ENCODE measurements at places on chromosomes 13 and 19.

DNA sequence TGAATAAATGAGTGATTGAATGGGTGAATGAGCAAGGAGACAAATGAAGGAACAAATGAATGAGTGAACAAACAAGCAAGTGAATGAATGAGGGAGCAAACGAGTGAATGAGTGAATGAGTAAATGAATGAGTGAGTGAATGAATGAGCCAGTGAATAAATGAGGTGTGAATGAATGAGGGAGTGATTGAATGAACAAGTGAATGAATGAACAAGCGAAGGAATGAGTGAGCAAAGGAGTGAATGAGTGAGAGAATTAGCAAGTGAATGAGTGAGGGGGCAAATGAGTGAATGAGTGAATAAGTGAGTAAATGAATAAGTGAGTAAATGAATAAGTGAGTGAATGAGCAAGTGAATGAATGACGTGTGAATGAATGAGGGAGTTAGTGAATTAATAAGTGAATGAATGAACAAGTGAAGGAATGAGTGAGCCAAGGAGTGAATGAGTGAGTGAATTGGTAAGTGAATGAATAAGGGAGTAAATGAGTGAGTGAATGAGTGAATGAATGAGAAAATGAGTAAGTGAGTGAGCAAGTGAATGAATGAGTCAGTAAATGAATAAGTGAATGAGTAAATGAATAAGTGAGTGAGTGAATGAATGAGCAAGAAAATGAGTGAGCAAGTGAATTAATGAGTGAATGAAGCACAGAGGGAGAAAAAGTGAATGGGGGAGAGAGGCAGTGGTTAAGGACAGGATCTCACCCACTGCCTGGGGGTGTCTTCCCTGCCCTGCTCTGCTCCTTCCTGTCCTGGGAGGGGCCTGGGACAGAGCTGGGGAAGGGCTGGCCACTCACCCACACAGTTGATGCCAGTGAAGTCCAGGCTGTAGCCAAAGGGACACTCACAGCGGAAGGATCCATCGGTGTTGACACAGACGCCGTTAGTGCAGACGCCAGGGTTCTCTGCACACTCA is 36.4 kb downstream of the CCL25 start:
- DNase-seq = no peak

GRCh38 chr19:31625056-31625455 is 275.8 kb upstream of the TSHZ3 start:
- no peak for DNase-seq

DNA sequence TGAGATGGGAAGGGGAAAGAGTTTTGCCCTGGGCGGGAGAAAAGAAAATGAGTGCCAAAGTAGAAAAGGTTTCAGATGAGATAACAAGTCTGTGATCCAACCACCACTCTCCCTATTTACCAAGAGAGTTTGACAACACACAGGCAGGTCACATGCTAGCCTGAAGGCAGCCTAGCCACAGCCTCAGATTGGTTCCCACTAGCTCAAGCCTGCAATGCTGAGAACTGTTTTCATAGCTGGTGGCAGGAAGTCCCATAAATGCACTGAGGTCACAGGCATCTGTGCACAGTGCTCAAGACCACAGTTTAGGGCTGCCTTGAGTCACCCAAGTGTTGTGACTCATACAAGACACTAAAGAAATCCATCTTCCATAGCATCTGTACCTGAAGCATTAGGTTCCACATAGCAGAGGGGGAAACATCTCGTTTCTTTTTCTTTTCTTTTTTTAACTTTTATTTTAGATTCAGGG is 18.5 kb upstream of the POP4 start:
- DNase-seq = peak; percentile 44

- DNase-seq = no peak
These were observed 801.1 kb downstream of the SLITRK5 start for GRCh38 chr13:88472316-88472715.

DNA sequence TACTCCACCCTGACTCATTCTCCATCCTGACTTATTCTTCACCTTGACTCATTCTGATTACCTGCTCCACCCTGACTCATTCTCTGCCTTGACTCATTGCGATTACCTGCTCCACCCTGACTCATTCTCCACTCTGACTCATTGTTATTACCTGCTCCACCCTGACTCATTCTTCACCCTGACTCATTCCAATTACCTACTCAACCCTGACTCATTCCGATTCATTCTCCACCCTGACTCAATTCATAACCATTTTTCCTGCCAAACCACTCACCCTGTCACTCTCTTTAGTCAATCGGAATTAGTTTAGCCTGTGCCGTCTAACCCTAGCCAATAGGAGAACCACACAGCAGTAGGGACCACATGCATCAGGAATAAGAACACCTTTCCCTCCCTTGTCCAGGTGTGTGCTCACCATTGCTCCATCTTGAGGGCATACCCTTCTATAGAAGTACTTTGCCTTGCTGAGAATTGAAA is 1227.4 kb upstream of the PCDH20 start:
- no peak for DNase-seq

GRCh38 chr13:30675717-30676116 is 58.0 kb downstream of the USPL1 start:
- no peak for DNase-seq
